Activated CD4-positive, alpha-beta T cell treated with anti-CD3 and anti-CD28 coated beads for 4 hours (primary cell): ENCODE measurements at places on chromosomes 11 and 22.

DNA sequence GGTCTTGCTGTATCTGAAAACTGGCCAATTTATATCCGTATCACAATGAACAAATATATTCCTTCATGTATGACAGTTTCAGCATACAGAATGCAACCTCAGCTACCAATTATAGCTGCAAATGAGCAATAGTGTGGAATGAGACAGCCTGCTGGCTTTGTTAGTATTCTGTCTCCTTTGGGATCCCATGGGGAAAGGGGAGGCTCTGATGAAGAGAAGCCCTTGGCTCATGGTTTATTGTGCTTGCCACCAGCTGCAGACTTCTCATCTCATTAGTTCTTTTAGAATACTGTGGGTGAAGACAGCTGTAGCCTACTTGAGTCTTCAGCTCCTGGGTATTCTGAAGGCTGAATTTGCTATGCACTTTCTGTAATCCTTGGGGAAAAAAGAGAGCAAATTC is 42.4 kb downstream of the PITPNB start:
- DNase-seq: no peak

DNA sequence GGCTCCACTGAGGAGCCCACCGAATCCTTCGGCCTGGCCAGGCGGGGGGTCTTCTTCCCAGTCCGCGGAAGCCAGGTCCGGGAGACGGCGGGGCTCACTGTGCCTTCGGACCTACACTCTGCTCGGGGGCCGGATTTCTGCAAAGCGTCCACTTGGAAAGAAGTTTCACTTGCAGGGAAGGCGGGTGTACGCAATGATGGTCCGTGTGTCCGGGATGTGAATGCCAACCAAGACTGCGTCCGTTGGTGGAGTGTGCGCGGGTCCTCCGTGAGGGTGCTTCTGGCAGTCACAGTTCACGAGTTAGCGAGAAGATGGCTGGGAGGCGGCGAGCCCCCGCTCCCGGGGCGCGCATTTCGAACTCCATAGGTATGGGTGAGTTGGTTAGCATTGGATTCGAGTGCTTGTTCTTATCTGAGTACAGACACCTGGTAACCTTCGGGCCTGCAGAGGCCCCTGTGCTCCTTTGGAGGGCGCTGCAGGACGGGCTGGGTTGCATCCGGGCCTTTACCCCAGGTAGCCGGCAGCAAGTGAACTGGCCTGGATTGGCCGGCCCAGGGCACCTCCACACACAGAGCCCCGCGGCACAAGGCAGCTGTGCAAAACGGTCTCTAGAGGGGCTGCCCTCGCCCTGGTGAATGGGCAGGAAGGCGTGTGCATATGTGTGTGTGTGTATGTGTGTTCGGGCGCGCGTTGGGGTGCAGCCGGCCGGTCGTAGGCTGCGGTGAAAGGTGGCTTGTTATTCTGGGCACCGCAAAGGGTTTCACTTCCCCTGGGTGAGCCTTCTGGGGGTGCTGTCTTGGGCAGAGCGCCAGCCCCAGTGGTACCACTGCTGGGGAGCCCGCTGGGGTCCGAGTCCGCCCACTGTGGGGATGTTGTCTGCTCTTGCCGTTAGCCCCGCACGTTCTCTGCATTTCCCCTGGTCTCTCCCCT is 13.3 kb upstream of the CYP2R1 start:
- DNase-seq: peak; percentile 61

DNA sequence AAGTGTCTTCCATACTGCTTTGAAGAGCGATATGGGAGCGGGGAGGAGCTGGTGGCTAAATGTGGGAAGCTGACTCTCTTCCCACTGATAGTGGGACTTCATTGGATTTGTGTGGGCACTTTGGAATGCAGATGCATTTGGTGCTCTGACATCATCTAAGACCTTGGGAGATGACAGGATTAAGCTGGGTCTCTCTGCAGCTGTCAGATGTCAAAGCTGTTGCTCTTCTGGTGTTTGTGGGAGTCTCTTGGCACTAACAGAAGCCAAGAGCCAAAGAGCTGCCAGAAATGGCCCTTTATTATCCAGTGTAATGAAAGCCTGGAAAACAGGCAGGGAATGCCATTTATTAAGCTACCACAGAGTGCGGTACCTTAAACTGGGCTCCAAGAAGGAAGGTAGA is 20.6 kb downstream of the GRAMD1B start:
- no peak for DNase-seq

DNA sequence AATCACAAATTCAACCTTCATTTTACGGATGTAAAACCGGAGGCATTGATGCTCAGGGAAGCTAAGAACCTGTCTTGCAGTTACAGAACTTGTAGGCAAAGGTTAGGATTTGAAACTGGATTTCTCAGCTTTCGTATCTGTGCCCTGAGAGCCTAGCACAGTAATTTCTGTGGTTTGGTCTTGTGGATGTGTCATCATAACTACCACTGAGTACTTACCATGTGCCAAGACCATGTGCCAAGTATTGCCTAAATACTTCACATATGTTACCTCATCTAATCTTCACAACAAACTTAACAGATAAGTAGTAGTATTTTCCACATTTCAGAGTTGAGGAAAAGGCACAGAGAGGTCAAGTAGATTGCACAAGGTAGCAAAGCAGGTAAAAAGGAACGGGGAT is 140.7 kb downstream of the NXPE2 start:
- DNase-seq: no peak

- DNase-seq: no peak
These were observed 98.6 kb downstream of the MUC15 start for GRCh38 chr11:26473216-26474194.

DNA sequence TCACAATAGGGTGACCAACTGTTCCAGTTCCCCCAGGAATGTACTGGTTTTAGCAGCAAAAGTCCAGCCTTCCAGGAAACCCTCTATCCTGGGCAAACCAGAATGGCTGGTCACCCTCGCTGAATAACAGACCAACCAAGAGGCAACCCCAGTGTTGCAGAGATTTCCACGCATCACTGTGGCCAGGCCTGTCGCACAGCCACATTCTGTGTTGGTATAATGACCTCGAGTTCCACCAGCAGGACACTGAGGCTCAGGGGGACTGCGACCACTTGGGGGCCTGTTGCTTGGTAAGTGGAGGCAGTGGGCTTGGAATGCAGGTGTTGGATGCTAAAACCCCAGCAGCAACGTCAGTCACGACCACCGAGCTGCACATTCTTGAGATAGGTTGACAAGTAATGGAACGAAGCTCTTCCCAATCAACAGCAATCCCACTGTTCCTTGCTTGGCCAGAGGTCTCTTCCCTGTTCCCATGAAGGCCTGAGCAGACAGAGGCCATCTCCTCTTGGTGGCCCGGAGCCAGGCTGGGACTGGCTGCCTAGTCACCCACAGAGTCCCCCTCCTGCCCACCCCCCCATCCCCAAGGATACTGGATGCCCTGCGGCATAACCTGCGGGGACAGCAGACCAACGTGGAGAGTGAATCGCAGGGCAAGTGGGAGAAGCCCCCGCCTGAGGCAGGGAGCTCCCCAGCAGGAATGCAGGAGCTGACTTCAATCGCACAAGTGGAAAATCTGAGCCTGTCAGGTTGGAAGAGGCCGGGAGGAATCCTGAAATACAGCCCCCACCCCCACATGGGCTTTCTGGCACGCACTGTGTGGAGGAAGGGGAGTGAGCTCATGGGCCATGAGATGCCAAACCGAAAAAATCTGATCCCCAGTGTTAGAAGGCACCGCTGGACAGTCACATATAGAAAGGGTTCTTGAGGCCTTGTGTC is 43.4 kb upstream of the MN1 start:
- DNase-seq: no peak

DNA sequence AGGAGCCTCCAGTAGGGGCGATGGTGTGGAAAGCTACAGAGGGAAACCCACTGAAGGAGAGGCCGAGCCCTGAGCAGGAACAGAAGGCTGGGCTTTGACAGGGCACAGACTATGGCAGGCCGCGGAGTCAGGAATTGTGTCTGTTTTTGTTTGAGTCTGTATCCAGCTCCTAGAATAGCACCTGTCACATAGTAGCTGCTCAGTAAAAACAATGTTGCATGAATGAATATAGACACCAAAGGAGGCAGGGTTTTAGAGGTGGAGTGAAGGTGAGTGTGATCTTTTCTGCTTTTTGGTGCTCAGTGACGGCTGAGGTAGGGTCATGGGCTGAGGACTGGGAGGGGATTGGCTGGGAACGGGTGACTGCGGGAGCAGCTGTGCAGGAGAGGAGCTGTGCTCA is 18.5 kb upstream of the APOBEC3A start:
- DNase-seq: no peak

DNA sequence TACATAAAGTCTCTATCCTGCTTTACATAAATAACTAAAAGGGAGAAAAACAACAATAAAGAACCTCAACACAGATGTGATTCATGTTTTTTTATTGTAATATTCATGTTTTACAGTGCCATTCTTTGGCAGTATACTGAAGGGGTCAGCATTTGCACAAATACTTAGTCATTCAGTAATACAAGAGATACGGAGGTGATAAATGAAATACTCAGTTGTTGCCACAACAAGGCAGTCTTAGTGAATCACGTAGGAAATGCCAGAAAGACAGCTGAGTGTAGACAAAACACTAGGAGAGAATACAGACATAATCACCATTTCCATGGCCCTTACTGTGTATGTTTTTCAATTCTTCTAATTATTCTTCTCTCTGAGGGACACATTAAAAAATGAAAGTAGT is 910.4 kb downstream of the METTL15 start:
- no peak for DNase-seq

GRCh38 chr11:71937826-71938225 is 9.0 kb downstream of the RNF121 start:
- DNase-seq: no peak

DNA sequence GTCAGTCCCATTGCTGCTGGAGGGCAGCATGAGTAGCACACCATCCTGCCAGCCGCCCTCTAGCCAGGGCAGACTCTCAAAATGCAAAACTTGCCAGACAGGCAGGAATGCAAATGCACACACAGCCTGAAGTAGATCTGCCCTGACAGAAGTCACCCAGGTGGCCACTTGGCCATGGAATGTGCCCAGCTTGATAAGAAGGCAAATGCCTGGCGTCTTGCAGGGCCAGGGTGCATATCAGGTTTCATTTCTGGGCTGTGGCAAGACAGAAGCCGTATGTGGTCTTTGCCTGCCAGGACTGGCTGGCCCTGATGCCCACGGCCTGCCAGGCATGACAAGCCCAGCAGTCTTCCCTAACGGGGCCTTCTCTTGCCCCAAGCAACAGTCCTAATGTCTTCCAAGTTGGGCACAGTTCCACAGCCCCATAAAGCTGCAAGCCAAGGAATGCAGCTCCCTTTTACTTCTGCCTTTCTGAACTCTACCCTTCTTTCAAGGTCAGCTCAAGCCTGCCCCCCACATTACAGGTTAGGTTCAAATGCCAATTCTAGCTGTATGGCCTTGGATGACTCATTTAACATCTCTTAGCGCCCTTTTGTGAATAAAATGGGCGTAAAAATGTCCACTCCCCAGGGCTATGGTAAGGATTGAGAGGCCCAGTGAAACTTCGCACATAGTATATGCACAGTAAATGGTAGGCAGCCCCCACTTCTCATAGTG is 29.7 kb downstream of the POU2AF3 start:
- no peak for DNase-seq

GRCh38 chr11:88620568-88621130 is 283.1 kb upstream of the CTSC start:
- DNase-seq: no peak

GRCh38 chr11:113689768-113690618 is 16.1 kb downstream of the TMPRSS5 start:
- DNase-seq: no peak

- no peak for DNase-seq
These were observed 24.2 kb downstream of the MUC6 start for GRCh38 chr11:1012291-1012690.

- DNase-seq: no peak
These were observed 49.3 kb downstream of the TIMP3 start for GRCh38 chr22:32850591-32851517.
